SHP77 (cell line): ENCODE measurements at places on chromosomes 2 and 18.

DNA sequence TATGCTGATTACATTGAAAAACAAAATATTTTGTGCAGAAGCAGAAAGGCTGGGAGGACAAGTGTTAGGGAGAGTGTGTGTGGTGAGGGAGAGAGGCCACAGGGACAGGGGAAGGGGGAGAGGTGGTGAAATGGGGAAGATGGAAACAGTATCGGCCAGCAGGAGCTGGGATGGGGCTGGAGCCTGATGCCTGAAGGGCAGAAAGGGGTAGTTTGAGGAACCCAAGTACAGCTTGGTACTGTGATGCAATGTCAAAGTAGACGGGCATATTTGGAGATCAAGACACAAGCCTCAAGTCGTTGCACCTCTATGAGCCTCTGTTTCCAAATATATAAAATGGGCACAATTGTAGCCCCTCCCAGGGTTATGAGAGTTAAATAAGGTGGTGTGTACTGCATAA is 152.1 kb downstream of the LPIN1 start:
- DNase-seq: no peak

DNA sequence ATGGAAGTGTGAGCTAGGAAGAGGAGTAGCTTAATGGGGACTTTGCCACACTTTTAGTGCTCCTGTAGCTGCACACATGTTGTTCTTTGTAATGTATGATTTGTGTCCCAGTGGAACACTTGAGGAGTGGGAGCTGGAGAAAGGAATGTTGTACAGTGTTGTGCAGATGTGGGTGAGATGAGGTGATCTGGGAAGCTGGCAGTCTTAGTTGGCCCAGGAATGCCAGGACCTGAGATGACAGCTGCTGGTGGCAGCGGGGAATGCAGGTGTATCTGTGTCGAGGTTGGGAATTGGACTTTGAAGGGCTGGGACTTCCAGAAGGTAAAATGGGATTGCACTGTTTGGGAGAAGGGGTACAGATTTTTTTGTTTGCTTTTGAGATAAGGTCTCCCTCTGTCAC is 23.6 kb downstream of the NEDD4L start:
- DNase-seq: no peak

- DNase-seq: no peak
Measured at GRCh38 chr2:147108548-147108947, 736.3 kb upstream of the ACVR2A start.

DNA sequence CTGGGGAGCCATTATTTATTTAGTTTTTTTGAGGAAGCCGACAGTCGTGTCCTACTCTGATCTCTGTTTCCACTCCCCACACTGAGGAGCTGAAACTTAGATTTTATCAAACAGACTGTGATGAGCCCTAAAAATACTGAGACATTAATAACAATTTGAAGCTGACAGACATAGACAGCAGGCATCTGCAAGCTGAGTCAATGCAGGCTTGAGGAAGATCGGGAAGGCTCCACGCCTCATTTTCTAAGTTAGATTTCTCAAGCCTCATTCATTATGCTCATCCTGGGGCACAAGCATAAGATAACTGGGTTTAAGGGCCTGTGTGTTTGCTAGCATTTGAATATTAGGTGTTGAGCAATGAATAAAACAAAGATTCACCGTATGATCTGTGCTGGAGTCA is 26.3 kb downstream of the EFR3B start:
- DNase-seq: no peak

DNA sequence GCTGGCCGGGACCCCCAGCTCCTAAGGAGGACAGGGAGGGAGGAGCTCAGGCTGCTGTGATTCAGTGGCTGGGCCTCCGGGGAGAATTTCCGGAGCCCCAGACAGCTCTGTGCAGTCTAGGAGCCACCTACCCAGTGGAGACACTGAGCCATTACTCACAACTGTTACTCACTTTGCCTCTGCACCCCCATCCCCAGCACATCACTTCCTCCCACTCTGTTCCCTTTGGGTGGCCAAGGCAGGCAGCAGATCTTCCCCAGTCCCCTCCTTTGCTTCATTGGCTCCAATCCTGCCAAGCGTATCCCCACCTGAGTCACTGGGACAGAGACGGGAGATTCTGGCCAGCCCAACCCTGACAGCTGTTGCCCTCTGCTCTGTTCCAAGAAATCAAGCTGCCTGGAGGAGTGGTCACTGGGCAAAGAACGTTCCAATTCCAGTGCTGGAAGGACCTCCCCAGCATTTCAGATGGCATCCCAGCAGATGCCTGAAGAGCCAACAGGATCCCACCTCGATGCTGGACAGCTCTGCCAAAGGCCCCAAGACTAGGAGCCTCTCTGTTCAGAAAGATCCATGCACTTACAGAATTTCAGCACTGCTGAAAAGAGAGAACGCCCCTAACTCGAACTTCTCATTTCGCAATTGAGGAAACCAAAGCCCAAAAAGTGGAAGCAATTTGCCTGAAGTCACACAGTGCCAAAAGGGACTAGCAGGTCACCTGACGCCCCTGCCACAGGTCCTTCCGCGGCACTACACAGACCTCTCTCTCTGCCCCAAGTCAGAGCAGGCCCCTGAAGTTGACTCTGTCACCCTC is 68.3 kb downstream of the TNS1 start:
- no peak for DNase-seq

DNA sequence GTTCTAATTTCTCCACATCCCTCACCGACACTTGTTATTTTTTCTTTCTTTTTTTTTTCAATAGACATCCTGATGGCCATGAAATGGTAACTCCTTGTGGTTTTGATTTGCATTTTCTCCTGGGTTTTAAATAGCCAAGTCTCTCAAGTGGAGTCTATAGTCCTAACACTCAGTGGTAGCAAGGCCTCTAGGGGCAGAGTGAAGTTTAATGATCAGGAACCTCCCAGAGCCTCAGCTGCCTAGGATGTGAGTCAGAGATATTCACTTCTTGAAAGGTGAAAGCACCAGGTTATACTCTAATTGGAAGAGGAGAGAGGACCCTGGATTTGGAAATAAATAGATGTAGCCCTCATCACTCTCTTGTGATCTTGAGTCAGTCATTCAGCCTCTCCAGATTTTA is 62.7 kb upstream of the CAPN13 start:
- DNase-seq: no peak

DNA sequence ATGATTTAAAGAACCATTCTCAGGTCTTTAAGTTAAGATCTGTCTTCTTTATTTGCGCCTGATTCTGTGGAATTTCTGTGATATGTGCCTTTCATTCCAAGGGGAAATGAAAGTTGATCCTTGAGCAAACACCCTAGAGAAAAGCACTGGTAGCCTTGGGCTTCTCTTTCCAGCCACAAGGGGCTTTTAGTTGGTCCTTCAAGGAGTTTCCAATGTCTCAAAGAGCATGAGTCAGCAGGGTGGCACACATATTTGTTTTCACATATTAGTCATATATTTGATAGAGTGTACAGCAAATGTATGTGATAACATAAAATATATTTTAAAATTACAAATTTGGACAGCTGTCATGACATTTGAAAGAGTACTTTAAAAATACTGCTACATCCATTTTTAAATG is 339.5 kb downstream of the TXNL1 start:
- no peak for DNase-seq

DNA sequence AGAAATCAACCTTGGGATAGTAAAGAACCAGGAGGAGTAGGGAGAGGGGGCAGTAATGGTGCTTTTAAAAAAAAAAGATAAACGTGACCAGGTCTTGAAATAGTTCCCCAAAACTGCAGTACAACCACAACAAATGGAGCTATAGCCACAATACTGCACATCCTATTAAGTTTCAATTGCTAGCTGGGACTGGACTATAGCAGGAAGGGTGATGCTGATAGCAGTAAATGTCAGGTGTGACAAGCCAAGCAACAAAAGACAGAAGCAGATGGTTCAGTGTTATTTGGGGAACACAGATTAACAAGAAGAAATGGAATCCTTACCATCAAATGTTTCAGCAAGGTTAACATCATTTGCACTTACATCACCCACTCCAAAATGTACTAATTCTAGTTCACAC is 10.1 kb downstream of the RPS27A start:
- DNase-seq: no peak

DNA sequence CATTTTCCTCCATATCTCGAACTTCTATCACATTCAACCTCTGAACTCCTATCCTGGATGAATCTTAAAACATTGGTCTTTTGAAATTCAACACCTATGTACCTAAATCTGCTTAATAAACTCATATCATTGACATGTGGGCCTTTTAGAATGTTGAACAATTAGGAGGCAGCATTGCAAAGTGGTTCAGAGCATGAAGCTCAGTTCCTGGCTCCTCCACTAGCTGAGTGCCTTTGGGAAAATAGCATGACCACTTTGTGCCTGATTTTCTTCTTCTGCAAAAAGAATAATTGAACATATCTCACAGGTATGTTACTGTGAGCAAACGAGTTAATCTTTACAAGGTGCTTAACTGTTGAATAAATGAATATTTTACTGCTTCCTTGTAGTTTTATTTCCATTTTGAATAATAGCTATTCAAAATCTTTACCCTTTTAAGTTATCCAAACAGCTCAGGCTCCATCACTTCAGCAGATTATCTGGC is 14.3 kb upstream of the ITPRID2 start:
- DNase-seq: no peak

DNA sequence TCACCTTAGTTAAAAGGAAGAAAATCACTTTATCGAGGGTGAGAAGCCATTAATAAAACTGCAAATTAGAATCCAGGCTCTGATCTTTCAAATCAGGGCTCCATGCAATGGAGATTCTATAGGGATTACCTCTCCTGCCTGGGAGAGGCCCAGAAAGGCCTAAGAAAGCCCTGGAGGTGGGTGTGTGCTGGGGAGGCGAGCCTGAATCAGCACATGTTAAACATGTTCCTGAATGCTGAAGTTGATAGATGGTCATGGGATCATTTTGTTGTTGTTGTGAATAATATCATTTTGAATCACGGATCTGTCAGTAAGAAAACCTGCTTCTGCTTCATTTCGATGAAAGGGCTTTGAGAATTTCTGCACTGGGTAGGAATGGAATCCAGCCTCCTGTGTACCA is 254.3 kb downstream of the ACKR3 start:
- DNase-seq: peak; percentile 12

DNA sequence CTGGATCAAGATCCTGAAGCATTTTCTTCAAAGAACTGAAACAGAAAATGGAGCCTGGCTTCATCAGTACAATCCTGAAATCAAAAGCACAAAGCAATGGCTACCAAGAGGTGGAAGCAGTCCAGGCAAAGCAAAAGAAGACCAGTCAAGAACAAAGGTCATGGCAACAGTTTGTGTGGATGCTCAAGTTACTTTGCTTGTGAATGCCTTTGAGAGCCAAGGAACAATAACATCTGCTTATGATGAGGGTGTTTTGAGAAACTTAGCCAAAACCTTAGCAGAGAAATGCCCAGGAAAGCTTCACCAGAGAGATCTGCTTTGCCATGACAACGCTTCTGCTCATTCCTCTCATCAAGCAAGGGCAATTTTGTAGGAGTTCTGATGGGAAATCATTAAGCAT is 723.1 kb downstream of the TMEM182 start:
- DNase-seq: no peak

DNA sequence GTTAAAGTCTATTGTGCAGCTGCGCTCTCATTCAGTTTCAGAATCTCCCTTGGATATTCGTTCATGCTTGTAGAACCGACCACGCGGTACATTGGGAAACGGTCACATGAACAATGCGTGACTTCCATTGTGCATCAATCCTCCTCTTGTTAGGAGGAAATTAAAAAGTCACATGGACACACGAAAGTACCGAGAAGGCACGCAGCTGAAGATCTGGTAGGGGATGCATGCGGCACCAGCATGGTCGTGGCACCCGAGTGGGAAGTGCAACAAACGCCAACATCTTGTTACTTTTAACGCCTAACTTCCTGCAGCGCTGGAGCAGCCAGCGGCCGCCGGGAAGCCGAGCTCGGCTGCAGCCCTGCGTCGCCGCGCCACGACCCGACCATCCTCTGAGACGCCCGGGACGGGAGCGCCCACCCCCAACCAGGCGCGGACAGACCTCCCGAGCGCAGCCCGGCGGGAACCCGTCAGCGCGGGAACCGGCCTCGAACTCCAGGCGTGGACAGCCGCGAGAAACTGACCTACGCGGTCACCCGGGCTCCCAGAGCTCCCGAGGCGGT is 412 bp downstream of the OSBPL1A start:
- peak; percentile 55 for DNase-seq

- no peak for DNase-seq
Measured at GRCh38 chr2:226855787-226856186, 19.9 kb downstream of the RHBDD1 start.

- no peak for DNase-seq
Measured at GRCh38 chr18:39667905-39668304, 2102.3 kb upstream of the CELF4 start.

DNA sequence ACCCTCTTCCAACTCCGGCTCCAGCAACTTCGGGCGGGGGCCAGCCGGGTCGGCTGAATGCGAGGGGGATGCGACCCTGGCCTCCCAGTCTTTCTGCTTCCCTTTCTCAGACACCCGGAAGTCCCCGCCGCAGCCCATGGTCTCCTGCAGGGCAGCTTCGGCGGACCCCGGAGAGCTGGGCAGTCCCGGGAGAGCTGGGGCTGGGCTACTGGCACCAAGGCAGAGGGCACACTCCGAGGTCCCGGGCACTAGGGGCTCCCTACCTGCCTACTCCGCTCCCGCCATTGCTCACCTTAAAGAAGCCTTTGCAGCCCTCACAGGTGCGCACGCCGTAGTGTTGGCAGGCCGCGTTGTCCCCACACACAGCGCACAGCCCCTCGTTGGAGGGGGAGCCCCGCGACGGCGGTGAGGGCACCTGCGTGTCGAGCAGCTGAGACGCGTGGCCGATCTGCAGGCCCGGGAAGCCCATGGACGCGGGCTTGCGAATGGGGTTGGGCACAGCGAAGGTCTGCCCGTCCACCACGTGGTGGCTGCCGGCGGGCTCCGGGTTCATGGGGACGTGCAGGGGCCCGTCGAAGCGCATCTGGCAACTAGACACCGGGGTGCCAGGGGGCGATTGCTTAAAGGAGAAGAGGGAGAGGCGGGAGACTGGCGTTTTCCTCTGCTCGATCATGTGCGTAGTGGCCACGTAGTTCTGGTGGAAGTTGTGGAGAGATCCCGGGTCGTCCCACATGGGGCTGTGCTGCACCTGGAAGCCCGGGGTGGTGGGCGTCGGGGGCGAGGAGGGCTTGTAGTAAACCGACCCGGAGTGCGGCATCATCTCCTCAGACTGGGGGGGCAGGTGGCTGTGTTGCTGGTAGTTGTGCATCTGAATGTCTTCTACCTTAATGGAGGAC is 3.2 kb downstream of the NR4A2 start:
- DNase-seq: no peak

GRCh38 chr2:179336782-179337534 is 72.3 kb upstream of the SESTD1 start:
- no peak for DNase-seq

DNA sequence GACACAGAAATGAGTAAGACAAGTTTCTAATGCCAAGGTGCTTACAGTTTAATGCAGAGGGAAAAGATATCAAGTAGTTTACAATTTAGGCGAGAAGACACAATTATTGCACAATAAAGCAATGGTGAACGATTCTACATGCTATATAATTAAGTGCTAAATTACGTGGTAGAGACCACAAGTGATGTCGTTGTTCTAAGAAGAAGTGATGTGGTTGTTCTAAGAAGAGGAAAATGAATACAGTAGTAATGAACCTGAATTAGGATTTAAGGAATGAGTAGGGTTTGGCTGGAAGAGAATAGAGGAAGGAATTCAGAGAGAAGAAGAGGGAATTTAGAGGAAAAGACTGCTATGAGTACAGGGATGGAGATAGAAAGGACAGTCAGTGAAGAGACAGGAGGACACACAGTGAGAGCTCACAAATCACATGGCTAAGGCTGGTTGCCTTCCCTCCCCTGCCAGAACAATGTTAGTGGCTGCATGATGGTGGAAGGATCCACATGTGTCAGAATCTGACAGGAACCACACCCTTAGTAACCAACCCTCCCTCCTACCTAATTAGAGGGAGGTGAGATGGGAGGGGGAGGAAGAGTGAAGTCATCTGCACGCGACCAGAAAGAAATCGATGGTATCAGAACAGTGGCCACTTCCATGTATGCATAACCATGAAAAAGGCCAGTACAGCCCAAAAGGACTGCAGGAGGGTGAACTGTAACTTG is 44.7 kb downstream of the M1AP start:
- DNase-seq: no peak
